ENCODE measurements at places on chromosomes 7 and 10.

- DNase-seq: no peak
Measured at GRCh38 chr10:65827359-65827758, 1098.5 kb upstream of the LRRTM3 start.

DNA sequence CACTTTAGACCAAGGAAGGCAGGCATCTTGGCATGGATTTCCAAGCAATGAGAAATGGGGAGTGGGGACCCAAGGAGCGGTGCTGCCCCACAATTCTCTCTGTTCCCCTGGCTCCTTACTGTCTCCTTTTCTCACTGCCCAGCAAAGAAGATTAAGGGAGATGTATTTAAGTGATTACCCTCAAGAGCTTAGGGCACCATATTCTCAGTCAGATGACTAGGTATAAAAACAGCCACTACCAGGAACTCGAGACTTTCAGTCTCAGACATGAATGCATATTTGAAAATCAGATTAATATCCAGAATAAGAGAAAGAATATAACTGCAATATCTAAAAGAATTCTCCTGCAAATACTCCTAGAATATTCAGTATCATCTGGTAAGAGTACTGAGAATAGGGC, at the start of gene ABLIM1:
TSS of gene ABLIM1 (minus strand) at position 101 of the 400 bp plus-strand sequence. CDS start at position 26, 75 bp downstream.
- DNase-seq: no peak

- no peak for DNase-seq
Measured at GRCh38 chr7:51101111-51101757, 215.4 kb downstream of the COBL start.

DNA sequence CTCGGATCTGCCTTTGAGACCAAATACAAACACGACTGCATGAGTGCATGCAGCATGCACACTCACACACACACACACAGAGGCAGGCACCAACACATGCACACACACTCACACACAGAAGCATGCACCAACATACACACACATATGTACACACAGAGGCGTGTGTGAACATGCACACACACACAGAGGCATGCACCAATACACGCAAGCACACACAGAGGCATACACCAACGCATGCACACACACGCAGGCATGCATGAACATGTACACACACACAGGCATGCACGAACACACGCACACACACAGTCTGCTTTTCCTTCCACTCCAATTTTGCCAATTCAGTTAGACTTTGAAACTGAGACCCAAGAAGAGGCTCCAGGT, 67.3 kb upstream of the COL13A1 start:
- DNase-seq: no peak

GRCh38 chr7:35314354-35314753, 60.5 kb upstream of the TBX20 start:
- DNase-seq: no peak

All from occipital lobe (tissue), 3 donors.